ENCODE measurements at places on chromosomes 11 and 22. TPM values are rescaled to one million over a fixed set of nuclear protein-coding genes. Genes with fewer than 3 reads are reported as not detected.

DNA sequence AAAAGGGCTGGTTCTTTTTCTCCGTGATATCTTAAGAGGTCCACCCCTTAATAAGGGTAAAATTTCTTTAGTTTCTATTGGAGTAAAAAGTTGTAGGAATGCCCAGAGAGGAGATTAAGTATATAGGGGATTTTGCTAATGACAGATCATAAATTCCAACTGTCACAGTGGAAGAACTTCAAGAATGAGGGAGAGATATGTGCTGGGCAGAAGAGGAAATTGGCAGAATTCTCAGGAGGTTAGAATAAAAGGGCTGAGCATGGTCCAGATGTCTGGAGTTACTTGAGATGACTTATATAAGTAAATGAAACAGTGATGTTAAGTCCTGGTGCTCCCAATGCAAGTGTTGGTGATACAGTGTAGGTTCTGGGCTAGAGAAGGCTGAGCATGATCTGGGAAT is 417.6 kb upstream of the ARHGAP42 start:
- DNase-seq: no peak
- H3K27me3 ChIP-seq: no peaks in the 10 kb centered on the region
- no peak overlapping the region for H3K27ac ChIP-seq
- no peaks in the 10 kb centered on the region for H3K36me3 ChIP-seq
- no peaks in the 10 kb centered on the region for H3K4me1 ChIP-seq
- no peak overlapping the region for H3K4me3 ChIP-seq

DNA sequence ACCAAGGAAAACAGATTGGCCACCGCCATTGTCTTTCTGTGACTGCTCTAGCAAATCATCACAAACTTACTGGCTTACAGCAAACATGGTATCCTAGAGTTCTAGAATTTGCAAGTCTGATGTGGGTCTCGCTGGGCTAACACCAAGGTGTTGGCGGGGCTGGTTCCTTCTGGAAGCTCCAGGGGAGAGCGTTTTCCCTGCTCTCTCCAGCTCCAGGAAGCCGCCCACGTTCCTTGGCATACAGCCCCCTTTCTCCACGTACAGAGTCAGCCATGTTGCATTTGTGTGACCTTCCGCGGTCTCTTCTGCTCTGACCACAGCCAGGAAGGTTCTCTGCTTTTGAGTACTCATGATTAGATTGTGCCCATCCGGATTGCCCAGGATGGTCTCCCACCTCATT is 27.5 kb downstream of the TBC1D22A start:
- H3K36me3 ChIP-seq: peaks cover 19% of the 10 kb centered on the region
- no peak overlapping the region for H3K27ac ChIP-seq
- peak; percentile 34 for DNase-seq
- H3K27me3 ChIP-seq: no peaks in the 10 kb centered on the region
- peaks cover 13% of the 10 kb centered on the region for H3K4me1 ChIP-seq
- H3K4me3 ChIP-seq: no peak overlapping the region

- no peaks in the 10 kb centered on the region for H3K27me3 ChIP-seq
- H3K36me3 ChIP-seq: no peaks in the 10 kb centered on the region
- H3K4me3 ChIP-seq: no peak overlapping the region
- peaks cover 81% of the 10 kb centered on the region for H3K4me1 ChIP-seq
Measured at GRCh38 chr22:40211476-40212054, 33.8 kb downstream of the TNRC6B start.

SMC1B gene
- not detected for total RNA-seq

DNA sequence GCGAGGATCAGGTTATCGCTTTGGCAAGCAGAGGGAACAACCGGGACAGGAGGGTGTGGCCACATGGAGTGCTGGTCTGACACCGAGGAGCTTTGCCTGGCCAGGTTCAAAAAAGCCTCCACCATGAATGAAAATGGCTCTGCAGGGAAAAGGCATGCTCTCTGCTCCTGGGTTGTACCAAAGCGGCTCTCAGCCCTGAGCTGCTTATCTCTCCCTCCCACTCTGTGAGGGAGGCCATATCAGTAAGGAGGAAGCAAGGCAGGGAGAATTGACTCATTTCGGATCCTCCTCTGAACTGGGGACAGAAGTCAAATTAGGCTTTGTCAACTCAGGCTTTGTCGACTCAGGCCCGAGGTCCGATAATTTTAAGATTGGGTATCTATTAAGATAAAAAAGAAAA is 82.9 kb upstream of the CRTAM start:
- no peak overlapping the region for H3K4me3 ChIP-seq
- H3K27ac ChIP-seq: no peak overlapping the region
- no peaks in the 10 kb centered on the region for H3K27me3 ChIP-seq
- no peak for DNase-seq
- no peaks in the 10 kb centered on the region for H3K36me3 ChIP-seq

DNA sequence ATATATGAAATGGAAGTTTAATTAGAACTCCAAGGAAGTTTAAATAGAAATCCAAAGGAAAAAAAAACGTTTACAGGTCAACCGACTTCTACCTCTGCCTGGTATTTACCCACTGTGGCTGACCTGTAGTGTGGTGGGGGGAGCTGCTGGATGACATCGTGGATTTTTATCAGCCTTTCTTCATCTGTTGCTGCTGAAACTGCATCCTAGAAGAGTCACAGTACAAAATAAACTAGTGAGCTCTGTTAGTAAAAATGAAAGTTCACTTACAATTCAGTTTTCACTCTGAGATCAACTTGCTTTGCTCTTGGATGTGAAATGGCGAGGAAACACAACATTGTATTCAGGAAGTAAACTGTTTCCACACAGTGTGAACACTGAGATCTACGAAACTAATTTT is 43.2 kb upstream of the TP53AIP1 start:
- no peaks in the 10 kb centered on the region for H3K27me3 ChIP-seq
- H3K36me3 ChIP-seq: peaks cover 35% of the 10 kb centered on the region
- DNase-seq: no peak
- H3K4me3 ChIP-seq: no peak overlapping the region
- H3K4me1 ChIP-seq: no peaks in the 10 kb centered on the region
